Stimulated activated CD8-positive, alpha-beta memory T cell treated with anti-CD3 and anti-CD28 coated beads, Interleukin-4, amount 100 ng/mL, for 1 hour (primary cell): ENCODE measurements at places on chromosomes 3 and 15.

- no peak for DNase-seq
Observed at GRCh38 chr3:123807820-123808219, 76.3 kb downstream of the MYLK start.

DNA sequence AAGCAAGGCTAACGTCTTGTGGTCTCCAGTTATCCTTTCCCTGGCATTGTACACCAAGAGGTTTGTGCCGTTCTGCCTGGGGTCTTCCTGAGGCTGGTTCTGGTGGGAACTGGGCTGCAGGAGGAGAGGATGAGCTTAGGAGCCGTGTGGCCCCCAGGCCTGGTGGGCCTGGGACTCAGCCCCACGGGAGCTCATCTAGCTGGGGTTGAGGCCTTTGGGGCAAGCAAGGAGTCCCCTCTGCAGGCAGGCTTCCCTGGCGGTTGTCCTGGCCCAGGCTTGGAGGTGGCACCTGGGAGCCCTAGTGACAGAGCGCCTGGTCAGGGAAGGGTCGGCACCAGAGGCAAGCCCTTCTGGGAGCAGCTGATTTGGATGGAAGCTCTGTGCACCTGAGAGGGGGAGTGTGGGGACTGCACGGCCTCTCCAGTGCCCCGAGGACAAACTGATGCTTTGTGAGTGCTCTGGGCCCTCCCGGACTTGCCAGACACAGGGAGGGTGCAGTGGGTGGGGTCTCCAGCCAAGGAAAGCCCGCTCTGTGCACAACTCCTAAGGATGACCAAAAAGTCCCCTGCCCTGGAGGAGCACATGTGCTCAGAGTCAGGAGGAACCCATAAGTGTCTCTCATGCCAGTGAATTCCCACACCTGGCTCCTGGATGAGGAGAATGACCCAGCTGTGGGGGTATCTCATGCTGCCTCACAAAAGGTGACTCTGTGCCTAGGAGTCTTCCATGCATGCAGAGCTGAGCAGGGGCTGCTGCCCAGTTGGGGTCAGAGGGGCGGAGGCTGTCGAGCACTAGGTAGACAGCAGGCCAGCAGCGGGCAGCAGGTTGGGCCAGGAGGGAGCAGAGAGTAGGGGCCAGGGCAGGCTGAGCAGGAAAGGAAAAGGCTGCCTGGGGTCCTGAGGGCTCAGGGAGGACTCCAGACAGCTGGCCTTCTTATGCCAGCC is 2.7 kb downstream of the PAK6 start:
- no peak for DNase-seq

- no peak for DNase-seq
Observed at GRCh38 chr3:108546247-108546646, 35.9 kb upstream of the MYH15 start.

GRCh38 chr3:72182206-72182605 is 397.3 kb upstream of the PROK2 start:
- no peak for DNase-seq

- no peak for DNase-seq
Observed at GRCh38 chr3:124741027-124741426, 10.8 kb downstream of the UMPS start.

- DNase-seq = no peak
Observed at GRCh38 chr3:193873426-193874201, 262.3 kb upstream of the HES1 start.

DNA sequence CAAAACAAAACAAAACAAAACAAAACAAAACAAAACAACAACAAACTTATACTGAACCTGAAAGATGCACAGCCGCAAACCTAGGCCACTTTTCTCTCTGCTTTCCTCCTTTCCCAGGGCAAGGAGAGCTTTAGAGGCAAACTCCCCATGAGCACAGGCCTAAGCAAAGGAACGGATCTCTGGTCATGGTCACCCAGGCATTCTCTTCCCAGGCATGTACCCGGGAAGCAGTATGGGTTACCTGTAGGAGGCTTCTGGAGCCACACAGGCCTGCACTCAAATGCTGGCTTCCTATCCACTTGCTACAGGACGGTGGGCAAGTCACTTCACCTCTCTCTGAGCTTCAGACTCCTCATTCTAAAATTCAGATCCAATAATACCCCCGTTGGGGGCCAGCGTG is 171.8 kb downstream of the SMAD6 start:
- no peak for DNase-seq

GRCh38 chr15:66647358-66647757 is 54.7 kb upstream of the SMAD6 start:
- DNase-seq = no peak

DNA sequence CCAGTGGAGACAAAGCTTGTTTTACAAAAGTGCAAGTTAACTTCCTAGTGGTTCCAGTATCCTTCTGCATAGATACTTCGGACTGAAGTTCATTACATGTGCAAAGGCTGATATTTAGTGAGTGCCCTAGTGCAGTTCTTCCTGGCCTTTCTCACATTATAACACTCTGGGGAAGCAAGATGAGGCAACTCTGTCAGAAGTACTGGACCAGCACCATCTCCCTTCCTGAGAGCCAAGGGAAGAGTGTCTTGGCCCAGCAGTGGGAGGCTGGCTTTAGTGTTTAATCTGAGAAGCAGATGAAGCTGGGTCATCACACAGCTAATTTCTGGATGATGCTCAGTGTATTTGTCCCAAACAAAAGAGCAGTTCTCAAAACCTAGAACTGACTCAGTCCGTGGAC is 397.7 kb downstream of the CACNA2D3 start:
- no peak for DNase-seq

- no peak for DNase-seq
Observed at GRCh38 chr15:55820043-55820442, 77.1 kb upstream of the PRTG start.

DNA sequence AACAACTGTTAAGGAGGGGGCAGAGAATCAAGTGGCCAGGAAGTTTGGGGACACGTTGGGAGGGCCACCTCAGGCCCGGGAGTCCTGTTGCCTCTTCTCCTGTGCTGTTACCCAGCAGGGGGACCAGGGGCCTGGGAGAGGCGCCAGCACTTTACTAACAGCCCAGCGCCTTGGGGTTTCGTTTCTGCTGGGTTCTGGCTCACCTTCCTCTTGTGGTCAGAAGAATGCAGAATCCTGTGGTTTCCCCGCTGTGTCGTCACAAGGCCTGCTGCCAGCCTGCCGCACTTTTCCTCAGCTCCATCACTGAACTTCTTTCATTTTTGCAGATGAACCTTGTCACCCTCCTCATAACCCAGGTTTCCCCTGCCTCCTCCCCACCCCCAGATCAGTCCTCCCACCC is 67.7 kb downstream of the SLC30A4 start:
- DNase-seq = peak; percentile 23

GRCh38 chr15:57767481-57767880 is 61.0 kb downstream of the POLR2M start:
- DNase-seq = no peak

GRCh38 chr15:85609492-85609891 is 185.2 kb downstream of the KLHL25 start:
- DNase-seq = no peak
